ENCODE measurements at places on chromosomes 16 and 17. TPM values are rescaled to one million over a fixed set of nuclear protein-coding genes. Genes with fewer than 3 reads are reported as not detected.

PRR29 gene
- polyA plus RNA-seq, result 0.66 TPM

PRDM7 gene
- not detected for polyA plus RNA-seq

CBX8 gene
- polyA plus RNA-seq, result 2.2 TPM

TCAP gene
- polyA plus RNA-seq, result 2,452 TPM

IGSF6 gene
- 1.7 TPM for polyA plus RNA-seq

MAF gene
- 4.5 TPM for polyA plus RNA-seq

TMEM235 gene
- not detected for polyA plus RNA-seq

OR2C1 gene
- not detected for polyA plus RNA-seq

Data from heart right ventricle (tissue), 16 donors.